Hematopoietic multipotent progenitor cell treated with erythropoietin and hydrocortisone succinate and interleukin-3 and kit ligand, for 4 days (in vitro differentiated cells): ENCODE measurements at places on chromosomes 12 and 14.

DNA sequence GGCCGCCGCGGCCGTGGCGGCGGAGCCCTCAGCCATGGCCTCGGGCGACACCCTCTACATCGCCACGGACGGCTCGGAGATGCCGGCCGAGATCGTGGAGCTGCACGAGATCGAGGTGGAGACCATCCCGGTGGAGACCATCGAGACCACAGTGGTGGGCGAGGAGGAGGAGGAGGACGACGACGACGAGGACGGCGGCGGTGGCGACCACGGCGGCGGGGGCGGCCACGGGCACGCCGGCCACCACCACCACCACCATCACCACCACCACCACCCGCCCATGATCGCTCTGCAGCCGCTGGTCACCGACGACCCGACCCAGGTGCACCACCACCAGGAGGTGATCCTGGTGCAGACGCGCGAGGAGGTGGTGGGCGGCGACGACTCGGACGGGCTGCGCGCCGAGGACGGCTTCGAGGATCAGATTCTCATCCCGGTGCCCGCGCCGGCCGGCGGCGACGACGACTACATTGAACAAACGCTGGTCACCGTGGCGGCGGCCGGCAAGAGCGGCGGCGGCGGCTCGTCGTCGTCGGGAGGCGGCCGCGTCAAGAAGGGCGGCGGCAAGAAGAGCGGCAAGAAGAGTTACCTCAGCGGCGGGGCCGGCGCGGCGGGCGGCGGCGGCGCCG lies 381 bp downstream of the YY1 start:
- no peak for DNase-seq

DNA sequence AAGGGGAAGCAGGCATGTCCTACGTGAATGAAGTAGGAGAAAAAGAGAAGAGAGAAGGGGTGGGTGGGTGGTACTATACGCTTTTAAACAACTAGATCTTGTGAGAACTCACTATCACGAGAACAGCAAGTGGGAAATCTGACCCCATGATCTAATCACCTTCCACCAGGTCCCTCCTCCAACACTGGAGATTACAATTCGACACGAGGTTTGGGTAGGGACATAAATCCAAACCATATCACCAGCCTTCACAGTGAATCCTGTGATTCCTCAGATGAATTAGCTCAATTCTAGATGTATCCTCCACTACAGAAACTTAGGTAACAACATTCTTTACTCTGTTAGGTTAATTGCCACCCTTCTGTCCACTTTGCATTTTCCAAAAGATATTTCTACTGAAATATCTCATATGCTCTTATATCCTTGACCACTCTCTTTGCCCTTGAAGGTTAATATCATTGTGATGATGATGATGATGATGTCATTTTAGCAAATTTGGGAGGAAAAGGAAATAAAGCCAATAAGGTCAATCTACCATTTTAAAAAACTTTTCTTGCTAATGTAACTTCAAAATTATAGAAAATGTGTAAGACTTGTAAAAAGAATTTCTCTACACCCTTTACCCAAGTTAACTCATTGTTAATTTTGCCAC lies 23.2 kb upstream of the CCNT1 start:
- DNase-seq: peak; percentile 17

- no peak for DNase-seq
These were observed 791.6 kb upstream of the NOVA1 start for GRCh38 chr14:27389402-27389801.

DNA sequence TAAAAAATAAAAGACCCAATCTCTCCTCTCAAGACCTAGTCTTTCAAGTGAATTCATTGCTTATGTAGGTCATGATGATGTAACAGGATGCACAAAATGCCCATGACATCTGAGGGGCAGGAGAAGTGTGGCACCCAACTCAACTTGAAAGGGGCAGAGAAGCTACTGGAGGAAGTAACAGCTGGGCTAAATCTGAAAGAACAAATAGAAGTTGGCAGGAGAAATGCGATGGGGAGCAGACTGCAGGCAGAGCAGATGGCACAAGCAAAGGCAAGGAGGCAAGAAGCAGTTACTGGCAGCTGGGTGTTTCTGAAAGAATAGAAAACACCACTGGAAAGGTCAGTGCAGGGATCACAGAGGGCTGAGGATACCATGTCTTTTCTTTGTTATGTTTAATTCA lies 14.6 kb downstream of the SLC38A4 start:
- DNase-seq: no peak

DNA sequence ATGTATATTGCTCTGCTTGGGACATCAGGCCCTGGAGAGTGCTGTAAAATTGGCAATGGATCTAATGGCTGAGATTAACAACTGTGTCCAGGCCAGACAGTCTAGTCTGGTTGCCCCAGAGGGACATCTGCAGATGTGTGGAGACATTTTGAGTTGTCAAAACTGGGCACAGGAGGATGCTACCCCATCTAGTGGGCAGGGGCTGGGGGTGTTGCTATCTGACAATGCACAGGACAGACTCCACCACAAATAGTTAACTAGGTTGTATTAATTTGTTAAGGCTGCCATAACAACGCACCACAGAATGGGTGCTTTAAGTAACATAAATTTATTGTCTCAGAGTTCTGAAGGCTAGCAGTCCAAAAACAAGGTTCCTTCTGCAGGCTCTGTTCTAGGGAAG lies 302.5 kb upstream of the AMIGO2 start:
- peak; percentile 25 for DNase-seq

- DNase-seq: peak; percentile 66
These were observed 22.4 kb upstream of the LRRK2 start for GRCh38 chr12:40202095-40203059.

DNA sequence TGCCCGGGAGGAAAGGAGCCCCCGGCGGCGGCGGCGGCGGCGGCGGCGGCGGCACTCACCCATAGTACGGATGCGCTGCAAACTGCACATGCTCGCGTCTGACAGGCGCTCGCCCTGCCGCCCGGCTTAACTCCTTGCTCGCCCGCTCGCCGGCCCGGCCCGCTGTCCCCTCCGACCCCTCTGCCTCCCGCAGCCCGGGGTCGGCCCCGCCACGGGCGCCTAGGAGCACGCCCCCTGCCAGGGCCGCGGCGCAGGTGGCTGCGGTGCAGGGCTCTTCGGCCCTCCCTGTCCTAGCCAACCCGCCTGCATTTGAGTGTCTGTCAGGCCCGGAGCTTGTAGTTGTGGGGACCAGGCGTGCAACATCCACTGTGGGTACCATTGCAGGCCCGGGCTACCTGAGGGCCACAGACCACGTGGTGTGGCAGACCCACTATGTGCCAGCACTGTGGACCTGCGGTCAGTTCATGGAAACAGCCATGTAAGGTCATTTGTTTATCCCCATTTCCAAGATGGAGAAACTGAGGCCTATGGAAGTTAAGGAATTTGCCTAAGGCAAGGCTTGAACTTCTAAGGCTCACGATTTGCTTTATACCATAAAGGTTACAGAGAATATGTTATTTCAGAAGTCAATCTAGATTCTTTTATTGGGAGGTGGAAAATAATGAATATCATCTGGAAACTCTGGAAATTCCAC lies 17.6 kb upstream of the PLEKHH1 start:
- peak; percentile 51 for DNase-seq

GRCh38 chr14:63508033-63508432 lies 35.1 kb downstream of the PPP2R5E start:
- no peak for DNase-seq

- DNase-seq: no peak
These were observed 942 bp downstream of the SYT1 start for GRCh38 chr12:78865516-78865915.

- DNase-seq: no peak
These were observed 99.9 kb upstream of the MYF6 start for GRCh38 chr12:80607361-80608135.

GRCh38 chr12:29743801-29744200 lies 39.9 kb downstream of the TMTC1 start:
- no peak for DNase-seq

- peak; percentile 1 for DNase-seq
These were observed 188.1 kb downstream of the SLC5A8 start for GRCh38 chr12:101021911-101022388.

GRCh38 chr14:90508536-90509254 lies 111.9 kb downstream of the CALM1 start:
- peak; percentile 67 for DNase-seq

GRCh38 chr14:52950898-52951680 lies at the start of gene FERMT2:
TSS of gene FERMT2 (minus strand) at chr14:52951050. CDS start at chr14:52950568, 482 bp downstream.
- peak; percentile 30 for DNase-seq

DNA sequence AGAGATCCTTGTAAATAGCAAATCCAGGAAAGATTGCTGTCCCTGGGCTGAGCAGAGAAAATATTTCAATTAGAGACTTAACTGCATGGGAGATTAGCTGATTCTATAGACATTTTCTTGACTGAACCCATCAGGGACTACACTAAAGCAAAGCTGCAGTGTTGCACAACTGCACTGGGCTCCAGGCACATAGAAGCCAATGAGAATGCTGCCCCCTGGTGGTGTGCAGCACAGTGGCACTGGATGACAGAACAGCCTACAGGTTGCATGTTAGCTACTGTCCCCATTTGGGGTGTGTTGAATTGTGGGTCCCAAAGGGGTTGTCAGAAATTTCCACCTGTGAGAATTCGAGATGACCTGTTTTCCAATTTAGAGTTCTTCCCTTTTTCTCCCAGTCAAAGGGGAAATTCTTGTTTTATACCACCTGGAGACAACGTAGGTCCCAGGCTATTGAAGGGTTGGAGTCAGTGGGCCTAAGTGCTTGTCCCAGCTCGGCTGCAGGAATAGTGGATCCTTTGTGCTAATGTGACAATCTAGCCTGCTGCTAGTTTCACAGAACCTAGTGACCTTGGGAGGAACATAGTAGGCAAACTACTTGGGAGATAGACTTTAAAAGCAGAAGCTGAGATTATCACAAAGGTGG lies 114.7 kb downstream of the SLC8A3 start:
- DNase-seq: peak; percentile 84

DNA sequence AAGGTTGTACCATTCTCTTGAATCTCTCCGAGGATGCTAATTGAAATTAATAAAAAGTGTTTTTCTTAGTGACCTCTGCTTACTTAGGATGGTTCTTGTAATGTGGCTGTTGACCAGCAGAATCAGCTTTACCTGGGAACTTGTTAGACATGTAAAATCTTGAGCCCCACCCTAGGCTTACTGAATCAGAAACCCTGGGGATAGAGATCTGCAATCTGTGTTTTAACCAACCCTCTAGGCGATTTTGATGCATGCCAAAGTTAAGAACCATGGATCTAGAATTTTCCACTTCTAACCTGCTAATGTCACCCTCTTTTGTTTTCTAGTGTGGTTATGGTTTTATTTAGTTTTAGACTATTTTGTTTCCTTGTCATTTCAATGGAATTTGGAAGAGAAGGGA lies 6.5 kb downstream of the NUBPL start:
- no peak for DNase-seq

DNA sequence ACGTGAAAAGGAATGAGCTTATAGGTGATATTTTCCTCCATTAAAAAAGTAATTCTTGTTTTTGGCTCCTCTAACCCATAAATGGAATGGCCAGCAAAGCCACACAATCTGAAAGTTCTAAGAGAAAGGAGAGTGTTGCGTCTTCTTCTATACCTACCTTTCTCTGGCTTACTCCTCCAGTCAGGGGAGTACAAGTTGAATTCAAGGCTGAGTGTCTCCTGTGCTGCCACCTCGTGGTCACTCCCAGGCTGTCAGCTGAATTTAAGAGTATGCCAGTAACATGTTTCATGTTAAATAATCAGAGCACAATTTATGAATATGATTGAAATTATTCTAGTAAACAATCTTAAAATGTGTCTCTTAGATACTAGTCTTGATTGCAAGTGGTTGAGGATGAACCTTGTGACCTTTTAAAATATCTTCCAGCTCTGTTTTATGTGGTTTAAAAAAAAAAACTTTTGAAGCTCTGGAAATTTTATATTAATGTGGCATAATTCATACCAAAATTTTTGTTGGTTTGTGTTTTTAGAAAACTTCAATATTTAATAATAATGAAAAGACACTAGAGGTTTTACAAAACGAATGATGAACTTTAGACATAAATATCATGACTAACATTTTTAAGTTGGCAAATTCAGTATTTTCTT lies 31.7 kb downstream of the PTHLH start:
- DNase-seq: peak; percentile 86

GRCh38 chr14:101761881-101762529 lies 496 bp downstream of the PPP2R5C start:
- DNase-seq: peak; percentile 11

DNA sequence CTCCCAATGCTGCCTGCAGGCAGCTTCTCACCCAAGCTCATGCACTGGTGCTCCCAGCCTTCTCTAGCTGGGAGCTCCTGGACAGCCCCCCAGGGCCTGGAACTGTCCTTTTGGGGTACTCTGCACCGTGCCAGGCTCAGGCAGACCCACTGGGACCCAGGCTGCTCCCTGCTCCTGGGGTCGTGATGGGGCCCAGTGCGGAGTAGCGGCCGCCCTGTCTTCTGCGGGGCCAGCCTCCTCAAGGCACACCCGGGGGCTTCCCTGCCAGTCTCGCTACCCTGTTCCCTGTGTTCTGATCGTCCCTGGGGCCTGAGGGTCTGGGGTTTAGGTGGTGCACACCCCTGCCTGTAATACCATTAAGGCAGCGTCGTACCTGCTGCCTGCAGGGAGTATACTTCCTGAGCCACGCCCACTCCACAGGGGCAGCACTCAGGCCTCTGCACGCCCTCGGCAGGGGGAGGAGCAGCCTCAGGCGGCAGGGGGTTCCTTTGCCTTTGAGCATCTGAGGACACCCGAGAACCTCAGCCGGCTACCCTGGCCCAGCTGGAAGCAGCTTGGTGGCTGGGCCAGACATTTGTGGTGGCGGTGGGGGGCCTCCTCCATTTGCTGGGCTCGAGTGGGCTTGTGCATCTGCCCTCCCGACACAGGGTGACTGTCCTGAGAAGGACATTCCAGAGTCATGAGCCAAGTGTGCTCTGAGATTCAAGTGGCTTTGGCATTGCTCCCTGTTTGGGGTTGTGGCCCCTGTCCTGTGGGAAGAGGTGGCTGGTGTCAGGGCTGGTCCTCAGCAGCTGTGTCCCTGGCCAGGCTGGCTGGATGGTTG lies 9.2 kb upstream of the CRIP2 start:
- DNase-seq: no peak

- DNase-seq: no peak
These were observed 191.5 kb downstream of the NTF3 start for GRCh38 chr12:5623411-5623810.

DNA sequence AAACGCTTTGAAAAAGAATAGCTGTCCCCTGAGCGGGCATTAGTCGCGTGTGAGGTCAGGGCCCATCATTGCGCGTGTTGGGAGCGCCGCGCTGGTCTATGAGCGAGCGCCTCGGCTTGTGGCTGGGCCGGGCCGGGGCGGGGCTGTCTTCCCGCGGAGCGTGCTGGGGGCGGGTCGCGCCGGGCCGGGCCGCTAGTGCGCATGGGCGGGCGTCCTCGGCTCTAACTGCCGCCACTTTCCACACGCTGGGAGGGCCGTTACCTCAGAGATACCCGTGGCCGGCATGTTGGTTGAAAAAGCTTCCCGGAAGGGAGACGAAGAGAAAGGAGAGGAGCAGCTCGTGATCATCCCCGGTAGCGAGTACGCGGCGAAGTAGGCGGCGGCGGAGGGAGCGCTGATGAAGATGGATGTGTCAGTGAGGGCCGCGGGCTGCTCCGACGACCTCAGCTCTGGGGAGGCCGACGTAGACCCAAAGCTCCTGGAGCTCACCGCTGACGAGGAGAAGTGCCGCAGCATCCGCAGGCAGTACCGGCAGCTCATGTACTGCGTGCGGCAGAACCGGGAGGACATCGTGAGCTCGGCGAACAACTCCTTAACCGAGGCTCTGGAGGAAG lies at the start of gene EID3:
Gene EID3 (plus strand): TSS at position 202 of the 614 bp plus-strand sequence. CDS start 196 bp downstream, at position 398.
- DNase-seq: peak; percentile 93
